ENCODE measurements at places on chromosomes 7 and 10.

DNA sequence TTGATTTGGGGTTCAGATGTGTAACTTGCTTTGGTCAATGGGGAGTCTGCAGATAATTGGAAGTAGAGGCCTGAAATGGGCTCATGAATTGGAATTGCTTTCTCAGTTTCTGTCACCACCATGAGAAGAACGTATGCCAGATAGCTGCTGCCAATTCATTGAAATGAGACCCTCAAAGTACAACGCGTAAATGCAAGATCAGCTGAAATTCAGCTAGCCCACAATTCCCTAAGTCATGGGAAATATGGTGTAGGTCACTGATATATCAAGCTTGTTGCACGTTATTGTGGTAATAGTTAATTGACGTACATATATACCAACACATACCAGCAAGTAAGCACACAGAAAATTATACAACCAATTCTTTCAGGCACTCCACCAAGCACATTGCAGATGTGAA is 520.0 kb downstream of the NRG3 start:
- DNase-seq = no peak

DNA sequence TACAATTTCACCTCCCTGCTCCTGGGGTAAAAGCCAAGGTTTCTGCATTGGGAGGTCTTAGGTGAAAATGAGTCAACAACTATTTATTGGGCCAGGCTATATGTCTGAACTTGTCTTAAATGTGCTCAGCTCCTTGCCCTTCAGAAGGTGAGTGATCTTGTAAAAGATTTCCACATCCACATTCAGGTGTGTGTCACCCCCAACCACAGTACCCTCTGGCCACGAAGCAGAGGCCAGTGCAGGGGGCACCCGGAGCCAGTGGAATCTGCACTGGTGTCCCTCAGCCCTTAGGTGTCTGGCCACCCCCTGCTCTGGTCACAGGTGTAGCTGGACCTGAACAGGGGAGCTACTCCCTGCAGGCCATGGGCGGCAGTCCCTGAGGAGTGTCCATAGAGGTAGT is 198.5 kb downstream of the PAXIP1 start:
- no peak for DNase-seq

DNA sequence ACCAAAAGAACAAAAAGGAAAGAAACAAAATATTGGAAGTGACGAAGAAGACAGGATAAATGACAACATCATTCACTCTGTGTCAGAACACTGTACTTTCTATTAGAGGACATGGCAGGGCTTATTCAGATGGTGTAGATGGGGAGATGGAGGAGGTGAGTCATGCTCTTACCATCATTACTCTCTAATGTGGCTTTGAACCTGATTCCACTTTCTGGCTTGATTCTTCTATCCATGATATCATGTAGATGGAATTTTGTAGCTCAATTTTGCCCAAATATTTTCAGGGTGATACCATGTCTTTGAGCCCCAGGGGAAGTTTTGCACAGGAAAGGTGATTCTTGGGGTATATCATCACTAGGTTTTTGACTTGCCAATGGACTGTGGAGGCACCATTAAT is 91.7 kb downstream of the CFAP58 start:
- DNase-seq = no peak

- no peak for DNase-seq
Measured at GRCh38 chr7:149625947-149626392, 128.4 kb upstream of the ZNF746 start.

DNA sequence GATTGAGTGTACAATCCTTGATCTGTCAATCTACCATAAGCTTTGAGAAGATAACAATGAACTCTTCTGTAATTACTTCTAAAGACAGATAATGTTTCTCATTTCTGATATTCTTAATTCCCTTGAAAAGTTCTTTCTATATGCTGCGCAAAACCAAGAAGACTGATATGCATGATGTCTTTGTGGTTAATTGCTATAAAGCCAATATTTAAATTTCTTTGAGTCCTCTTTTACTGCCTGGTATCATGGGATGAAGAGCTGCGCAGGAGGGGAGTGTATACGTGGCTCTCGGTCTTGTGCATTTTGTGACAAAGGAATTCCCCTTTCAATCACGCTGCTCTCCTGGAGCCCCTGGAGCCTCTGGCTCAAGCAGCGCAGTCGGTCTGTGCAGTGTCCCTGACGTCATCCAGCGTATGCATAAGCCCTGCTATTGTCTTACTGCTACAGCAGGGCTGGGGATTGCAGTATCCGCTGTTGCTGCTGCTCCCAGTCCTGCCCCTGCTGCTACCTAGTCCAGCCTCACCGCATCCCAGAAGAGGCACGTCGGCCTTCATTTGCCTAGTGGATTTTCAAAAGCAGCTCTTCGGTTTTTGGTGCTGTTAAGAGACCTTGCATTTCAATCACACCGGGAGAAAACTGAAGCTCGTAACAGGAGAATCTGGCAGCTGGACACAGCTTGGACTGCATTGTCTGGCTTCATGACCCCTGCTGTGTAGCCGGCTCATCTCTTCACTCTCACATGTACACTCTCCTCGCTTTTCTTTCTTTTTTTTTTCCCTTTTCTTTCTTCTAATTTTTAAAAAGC is 66.7 kb downstream of the ST7 start:
- no peak for DNase-seq

- DNase-seq = no peak
Measured at GRCh38 chr10:95655571-95656290, 780 bp downstream of the ALDH18A1 start.

DNA sequence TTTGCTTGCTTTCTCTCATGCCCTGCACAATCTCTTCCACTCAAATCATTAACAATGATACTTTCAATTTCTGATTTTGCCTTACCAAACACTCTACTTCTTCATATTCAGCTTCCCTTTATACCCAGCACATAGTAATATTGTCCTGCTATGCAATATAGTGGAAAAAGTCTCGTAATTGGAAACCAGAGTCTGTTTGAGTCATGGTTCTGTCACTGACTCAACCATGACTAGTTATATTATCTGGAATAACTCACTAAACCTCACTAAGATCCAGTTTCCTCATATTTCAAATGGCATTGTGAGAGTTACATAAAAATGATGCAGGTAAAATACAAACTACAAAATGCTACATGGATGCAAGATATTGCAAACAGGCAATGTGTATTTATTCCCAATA is 98.5 kb upstream of the LRRTM3 start:
- DNase-seq = no peak

GRCh38 chr10:8407501-8408021 is 353.1 kb downstream of the GATA3 start:
- no peak for DNase-seq

DNA sequence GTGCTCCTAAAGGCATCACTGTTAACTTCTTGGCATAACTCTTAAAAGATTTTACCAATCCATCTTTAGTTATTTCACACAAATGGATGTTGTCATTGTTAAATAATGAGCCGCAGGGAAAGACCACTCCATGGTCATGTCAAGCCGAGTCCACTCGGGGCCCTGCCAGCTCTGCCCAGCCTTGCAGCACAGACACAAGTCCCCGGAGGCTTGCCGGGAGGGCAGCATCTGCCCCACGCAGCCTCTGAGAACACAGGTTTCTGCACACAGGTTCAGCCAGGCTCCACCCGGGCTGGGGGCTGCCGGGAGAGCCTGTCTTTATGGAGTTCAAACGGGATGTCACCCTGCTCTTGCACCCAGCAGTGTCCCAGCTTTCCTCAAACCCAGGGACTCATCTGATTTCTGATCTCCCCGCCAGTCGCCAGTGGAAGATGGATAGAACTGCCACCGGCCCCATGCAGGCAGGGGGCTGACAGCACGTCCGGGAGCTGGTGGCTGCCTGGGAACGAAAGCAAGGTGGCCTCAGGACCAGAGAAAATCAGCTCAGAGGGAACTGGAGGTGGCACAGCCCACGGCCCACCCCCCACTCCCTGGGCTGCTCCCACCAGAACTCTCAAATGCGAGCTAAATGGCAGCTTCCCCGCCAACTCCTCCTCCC is 156.2 kb downstream of the TCERG1L start:
- no peak for DNase-seq

GRCh38 chr7:28979776-28980175 is 21.6 kb upstream of the TRIL start:
- DNase-seq = no peak

DNA sequence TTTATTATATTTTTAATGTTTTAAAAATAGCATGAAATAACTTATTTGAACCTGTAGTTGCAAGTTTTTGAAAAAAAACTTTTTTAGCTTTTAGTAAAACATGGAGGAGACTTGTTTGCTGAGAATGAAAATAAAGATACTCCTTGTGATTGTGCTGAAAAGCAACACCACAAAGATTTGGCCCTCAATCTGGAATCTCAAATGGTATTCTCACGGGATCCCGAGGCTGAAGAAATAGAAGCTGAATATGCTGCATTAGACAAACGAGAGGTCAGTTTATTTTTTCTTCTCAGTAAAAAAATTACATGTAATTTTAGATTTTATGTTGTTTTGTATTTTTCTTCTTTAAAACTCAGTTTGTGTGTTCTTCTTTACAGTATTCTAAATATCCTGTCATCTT is 73.5 kb downstream of the ANKIB1 start:
- no peak for DNase-seq

GRCh38 chr7:95536656-95537311 is 51.0 kb downstream of the ASB4 start:
- no peak for DNase-seq

- peak; percentile 27 for DNase-seq
Measured at GRCh38 chr7:32500922-32501341, 5.6 kb downstream of the AVL9 start.

DNA sequence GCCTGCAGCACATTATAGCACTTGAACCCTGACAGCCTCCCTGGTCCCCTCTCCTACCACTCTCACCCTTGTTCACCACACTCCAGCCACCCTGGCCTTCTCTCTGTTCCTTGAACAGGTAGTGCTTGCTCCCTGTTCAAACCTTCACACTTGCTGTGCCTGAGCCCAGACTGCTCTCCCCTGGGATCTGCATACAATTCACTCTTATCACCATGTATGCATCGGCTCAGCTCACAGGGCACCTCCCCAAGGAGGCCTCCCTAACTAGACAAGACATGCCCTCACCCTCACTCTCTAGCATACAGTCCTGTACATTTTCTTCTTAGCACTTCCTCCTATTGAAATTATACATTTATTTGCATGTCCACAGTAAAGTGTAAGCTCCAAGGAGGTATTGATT is 59.3 kb downstream of the FAM13C start:
- no peak for DNase-seq

GRCh38 chr7:36971515-36972139 is 247.3 kb upstream of the AOAH start:
- no peak for DNase-seq

GRCh38 chr10:6230315-6230714 is 27.6 kb downstream of the PFKFB3 start:
- DNase-seq = no peak

- no peak for DNase-seq
Measured at GRCh38 chr7:157176771-157177170, 38.0 kb downstream of the UBE3C start.

DNA sequence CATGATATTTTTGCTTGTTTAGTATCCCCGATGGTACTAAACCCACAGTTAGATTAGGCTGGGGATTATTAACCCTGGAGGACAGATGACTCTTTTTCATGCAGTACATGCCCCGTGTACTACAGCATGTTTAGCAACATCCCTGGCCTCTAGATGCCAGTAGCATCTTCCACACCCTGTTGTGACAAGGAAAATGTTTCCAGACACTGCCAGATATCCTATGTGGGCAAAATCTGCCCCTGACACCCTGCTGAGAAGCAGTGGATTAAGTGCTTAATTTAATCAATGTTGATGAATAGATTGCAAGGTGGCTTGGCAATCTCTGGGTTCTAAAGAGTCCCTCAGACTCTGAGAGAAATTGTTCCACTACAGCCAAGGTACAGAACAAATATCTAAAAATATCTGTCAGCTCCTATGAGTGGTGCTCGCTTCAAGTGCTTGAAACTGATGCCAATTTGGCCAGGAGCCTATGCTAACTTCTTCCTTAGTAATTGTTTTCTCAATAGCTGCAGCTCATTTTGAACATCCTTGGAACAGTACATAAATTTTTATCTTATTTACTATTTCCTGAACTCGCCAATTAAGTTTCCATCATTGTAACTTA is 247.0 kb downstream of the SORCS1 start:
- DNase-seq = no peak

DNA sequence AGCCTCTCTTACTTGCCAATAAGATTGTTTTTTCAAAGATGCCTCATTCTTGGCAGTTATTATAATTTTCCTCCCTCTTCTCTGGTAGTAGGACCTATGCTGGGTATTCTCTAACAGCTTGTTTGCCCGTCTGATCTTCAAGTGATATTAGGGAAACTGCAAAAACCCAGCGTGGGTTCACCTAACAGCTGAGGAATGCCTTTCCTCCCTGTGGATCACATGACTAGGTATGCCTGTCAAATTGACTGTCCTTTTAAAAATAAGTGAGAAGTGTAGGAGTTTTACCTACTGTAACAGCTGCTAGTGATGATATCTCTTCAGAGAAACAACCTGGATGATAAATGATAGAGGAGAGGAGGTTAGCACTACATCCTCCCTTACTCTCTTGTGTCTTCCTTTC is 22.0 kb downstream of the HECTD2 start:
- DNase-seq = no peak

DNA sequence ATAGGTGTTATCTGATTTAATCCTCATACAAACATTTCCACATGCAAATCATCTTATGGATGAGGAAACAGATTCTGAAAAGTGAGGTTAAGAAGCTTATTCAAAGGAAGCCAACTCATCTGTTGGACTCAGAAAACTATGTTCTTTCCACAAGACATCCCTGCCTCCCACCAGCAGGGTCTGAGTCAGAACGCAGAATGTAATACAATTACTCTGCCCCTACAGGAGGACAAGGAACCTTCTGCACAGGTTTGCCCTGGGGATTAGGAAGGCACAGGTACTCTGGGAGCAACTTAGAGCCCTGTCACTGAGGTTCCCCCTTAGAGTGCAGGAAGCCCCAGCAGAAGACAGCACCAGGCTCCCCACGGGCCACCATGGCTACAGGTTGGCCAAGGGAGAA is 255.7 kb downstream of the TNS3 start:
- DNase-seq = no peak

- DNase-seq = no peak
Measured at GRCh38 chr10:132752378-132752777, 33.6 kb downstream of the NKX6-2 start.

DNA sequence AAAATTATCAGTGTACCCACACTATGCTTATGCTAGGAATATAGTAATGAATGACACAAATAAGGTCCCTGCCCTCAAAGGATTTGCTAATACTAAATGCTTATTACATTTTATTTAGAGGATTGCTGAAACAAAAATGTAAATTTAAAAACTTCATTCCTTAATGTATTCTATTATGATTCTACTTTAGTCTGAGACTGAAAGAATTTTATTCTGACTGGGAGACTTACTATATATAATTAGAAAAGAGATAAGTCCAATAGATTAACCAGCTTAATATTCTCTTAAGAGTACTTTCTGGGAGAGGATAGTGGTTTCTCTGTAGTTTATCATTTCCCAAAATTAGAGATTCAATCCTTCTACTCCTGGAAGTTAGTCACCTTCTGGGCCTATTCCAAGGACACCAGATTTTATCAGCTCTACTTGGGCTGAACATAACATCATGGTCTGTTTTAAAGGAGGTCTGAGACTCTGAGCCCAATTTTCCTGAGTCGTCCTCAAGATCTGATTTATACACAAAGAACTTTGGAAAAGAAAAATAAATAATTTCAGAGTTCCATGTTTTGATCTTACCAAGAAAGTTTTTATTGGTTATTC is 41.1 kb downstream of the ASZ1 start:
- no peak for DNase-seq

- DNase-seq = no peak
Measured at GRCh38 chr10:129965425-129965808, 1.3 kb upstream of the EBF3 start.

GRCh38 chr7:7114575-7115291 is 67.6 kb upstream of the C1GALT1 start:
- no peak for DNase-seq

GRCh38 chr10:49667991-49668390 is 11.5 kb upstream of the C10orf53 start:
- DNase-seq = no peak
